ENCODE measurements at places on chromosomes 7 and 10. TPM values are rescaled to one million over a fixed set of nuclear protein-coding genes. Genes with fewer than 3 reads are reported as not detected.

The MMP21 gene
- total RNA-seq: not detected

The CHN2 gene
- total RNA-seq: 7.7 TPM

The SPDYE11 gene
- total RNA-seq: not detected

The STEAP4 gene
- total RNA-seq: 1.7 TPM

DNA sequence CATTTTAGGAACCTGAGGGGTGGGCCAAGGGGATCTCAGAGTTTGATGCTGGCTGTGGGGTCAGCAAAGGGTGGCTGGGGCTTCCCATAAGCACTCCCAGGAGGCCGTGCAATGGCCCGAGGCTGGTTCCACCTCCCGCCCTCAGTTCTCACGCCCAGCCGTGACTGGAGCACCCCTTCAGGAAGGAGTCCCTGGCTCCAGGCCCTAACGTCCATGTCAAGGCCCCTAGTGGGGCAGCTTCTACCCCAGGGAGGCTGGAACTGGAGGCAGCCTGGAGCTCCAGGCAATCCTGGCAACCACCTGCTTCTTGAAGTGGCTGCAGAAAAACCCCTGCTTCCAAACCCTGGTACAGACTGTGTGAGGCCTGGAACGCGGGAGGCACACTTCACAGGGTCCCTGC is 165.5 kb downstream of the DIP2C start:
- DNase-seq: no peak

DNA sequence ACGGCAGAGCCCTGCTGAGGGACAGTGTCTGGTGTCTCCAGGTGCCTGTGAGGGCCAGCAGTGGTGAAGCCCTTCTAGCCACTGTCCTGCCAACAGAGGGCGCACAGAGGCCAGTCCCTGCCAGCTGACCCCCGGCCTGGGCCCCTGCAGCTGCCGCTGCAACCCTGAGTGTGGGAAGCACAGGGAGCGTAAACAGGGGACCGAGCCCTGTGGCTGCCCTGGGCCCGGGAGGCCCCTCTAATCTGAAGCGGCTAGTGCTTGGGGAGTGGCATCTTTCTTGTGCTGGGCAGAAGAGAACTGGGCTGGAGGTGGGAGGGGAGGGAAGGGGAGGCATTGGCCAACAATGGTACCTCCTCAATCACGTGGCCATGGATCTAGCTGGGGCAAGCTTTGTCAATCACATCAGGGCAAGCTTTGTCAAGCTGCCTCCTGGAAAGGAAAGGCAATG is 34.6 kb downstream of the TRIM8 start:
- DNase-seq: peak; percentile 42

DNA sequence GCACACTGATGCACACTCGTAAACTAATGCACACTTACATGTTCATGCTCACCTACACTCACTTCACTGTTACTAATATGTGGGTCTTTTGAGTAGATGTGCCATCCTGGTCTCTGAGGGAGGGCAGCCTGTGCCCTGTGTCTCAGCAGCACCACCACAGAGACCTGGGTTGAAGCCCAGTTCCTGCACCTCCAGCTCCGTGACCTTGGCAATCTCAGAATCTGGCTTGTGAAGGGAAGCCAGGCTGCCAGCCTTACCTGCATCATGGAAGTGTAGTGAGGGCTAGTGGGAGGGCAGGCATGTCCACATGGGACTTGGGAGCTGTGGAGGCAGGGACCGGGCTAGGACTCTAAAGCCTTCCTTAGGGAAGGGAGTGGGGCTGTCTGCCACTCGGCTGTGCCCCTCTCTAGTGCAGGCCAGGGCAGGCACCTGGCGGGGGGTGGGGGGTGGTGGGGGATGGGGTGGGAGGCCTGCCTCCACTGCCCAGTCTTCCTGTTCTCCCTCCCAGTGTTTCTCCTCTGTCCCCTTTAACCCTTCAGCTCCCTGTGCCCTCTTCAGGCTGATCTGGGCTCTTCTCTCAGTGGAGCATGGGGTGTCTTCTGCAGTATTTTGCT is 8.1 kb downstream of the ADCY1 start:
- DNase-seq: no peak

- peak; percentile 72 for DNase-seq
Measured at GRCh38 chr7:32088451-32088881, 18.3 kb upstream of the PDE1C start.

DNA sequence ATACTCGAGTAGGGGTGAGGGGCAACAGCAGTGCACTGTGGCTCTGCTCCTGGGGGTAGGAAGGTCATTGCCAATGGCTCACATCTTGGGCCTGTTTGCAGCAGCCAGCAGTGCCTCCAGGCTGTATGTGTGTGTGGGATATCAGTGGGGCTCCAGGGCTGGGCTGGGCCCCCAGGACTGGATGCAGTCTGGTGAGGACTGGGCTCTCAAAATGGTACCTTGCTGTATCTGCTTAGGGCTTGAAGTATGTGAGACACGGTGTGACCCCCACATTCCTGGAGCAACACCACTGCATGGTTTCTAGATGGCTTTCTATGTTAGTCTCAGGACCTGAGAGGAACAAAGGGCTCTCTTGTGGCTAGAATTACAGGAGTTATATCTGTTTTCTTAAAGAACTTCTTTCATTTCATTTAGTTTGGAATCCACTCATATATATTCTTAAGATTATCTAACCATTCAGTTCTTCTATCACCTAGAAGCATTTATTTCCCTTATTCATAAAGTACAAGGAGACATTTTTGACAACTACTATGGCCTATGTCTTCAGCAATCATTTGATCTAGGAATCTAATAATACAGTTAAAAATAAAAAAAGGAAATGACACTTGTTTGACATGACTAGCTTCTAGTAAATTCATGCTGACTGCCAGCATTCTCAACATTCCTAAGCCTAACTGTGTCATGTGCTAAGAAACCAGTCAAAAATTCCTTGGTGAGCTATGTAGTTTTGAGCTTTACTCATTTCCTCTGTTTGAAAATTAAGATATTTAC is 443.2 kb upstream of the SEMA3A start:
- DNase-seq: peak; percentile 88

DNA sequence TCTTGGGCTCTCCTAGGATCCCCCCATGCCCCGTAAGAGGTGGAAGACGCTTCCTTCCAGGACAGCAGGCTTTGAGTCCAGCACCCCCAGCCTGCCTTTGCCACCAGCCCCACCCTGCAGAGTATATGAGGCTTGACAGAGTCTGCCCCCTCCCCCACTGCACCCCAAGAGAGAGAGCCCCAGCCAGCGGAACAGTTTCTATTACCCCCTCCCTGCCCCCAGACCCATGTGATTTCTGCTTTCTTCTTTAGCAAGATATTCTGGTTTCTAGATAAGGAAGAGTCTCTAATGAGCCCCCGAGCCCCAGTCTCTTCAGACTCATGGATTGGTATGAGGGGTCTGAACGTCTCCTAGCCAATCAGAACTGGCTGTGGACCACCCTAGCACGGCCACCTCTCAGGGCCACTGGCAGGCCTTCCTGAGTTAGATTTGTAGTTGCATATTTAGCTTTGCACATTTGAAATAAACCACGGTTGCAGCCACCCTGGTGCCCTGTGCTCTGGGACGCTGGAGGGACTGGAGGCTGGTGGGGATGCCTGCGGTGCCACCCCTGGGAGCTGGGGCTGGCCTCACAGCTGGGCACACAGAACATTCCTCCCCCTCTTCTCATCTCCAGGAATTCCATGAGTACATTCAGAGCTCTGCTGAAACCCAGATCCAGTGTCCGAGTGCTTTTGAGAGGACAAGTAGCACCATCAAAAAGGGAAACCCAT is 3.0 kb upstream of the SH2B2 start:
- no peak for DNase-seq

DNA sequence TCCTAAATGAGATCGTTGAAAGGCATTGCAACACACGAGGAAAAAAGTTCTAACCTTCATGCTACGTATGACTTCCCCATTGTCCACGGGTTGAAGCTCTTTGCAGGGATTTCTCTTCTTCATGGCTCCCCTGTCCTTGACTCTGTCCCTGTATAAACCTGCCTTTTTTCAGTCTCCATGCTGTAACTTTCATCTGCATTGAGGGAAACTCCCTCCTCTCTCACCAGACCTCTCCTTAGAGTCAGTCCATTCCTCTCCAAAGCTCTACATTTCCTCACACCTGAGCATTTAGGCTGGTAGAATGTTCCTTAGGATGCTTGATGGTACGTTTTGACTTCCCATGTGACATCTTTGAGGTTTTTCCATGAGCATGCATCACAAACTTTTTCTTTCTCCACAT is 134.2 kb upstream of the FAM171A1 start:
- no peak for DNase-seq

- no peak for DNase-seq
Measured at GRCh38 chr7:55472928-55473725, 99.2 kb downstream of the VOPP1 start.

- DNase-seq: no peak
Measured at GRCh38 chr10:72800741-72801092, 92.8 kb upstream of the OIT3 start.

DNA sequence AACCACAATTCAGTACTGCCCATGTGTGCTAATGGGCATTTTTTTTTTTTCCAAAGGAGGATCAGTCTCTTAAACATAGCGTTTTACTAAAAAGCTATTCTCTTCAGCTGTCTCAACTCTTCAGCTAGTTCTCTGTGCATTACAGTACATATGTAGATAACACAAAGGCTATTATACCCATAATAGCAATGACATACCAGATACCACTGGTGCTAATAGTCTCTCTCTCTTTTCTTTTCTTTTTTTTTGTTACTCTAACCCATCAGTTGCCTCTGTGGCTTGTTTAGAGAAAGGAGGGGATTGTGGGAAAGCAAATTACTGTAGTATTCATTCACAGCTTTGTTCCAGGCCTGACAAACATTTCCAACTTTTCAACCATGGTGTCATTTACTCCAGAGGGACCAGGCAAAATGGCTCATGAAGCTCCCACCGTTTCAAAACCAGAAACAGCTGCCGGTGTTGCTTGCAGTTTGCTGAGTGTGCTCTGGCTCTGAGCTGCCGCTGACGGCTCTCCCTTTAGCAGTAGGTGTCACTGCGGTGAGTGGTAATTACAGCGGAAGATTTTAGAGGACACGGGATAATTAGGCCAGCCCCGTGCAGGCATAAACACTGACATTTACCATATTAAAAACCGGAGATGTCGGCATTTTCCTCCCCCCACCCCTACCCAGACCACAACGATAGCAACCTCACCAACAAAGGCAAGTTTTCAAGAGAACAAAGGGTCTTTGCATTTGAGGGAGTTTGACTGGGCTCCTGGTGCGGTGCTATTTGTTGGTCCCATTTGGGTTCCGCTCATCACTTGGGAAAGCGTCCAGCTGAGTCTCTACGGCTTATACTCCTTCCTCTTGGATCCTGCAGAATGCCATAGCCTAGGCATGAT is 1005.5 kb downstream of the KCNMA1 start:
- no peak for DNase-seq

DNA sequence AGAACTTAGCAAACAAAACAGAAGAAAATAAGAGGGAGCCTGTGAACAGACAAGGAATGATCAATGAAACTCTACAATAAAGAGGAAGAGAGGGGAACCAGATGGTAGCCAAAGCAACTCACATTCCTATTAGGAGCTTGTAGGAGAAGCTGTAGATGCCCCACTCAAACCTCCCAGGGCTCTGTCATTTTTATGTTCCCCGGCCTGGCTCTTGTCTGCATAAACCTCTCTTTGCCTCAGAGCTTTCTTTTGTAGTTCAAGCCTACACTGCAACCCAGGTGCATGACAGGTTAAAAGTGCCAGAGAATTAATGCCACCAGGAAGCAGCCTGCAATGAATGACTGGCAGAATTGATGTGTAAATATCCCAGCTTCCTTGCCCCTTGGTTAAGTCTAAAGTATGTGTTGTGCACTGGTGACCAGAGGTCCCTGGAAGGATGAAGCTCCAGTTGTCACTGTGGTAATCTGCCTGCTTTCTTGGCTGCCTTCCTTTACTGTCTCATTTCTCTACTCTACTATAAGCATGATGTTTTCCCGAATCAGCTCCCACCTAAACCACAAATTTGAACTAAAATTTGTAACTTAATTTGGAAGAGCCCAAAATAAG is 40.4 kb downstream of the HDAC9 start:
- DNase-seq: no peak

- no peak for DNase-seq
Measured at GRCh38 chr10:45179691-45180090, 135.7 kb downstream of the OR13A1 start.

Data from PC-3 (cell line).